ENCODE measurements at places on chromosomes 5 and 9.

DNA sequence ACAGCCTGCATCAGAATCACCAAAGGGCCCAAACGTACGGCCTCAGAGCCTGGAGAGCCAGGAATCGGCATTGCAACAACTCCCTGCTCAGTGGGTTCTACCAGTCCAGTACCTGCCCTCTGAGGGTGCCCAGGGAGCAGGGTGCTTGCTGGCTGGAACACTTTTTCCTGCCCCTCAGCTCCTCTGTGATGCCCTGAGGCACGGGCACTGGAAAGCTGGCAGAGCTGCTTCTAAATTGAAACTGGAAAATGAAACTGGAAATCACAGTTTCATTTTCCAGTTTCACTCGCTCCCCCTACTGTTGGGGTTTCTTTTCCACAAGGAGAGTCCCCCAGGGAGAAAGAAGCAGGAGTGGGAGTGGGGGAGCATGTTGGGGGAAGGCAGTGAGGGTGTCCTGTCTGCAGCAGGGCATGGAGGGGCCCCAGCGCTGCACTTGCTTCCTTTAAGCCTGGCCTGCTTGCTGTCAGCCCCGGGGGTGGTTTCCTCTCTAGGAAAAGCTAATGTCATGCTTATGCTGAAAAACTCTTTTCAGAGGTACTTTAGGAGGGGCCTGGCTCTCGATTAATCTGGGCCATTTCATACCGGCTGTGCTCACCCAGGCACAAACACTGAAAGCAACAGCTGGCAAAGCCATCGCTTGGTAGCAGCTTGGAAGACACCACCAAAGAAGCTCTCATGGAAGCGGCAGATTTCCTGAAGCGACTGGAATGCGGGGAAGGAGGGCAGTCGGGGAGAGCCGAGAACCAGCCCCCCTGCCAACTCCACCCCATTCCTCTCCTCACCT lies 26.2 kb downstream of the IRF1 start:
- DNase-seq: peak; percentile 34

DNA sequence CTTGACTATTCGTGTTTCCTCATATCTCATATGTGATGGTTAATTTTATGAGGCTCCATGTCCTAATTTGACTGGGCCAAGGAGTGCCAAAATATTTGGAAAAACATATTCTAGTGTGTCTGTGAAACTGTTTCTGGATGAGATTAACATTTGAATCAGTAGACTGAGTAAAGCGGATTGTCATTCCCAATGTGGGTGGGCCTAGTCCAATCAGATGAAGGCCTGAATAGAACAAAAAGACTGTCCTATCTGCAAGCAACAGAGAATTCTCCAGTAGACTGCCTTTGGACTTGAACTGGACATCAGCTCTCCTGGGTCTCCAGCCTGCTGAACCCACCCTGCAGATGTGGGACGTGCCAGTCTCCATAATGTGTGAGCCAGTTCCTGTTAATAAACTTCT lies 13.5 kb upstream of the SLCO4C1 start:
- no peak for DNase-seq

DNA sequence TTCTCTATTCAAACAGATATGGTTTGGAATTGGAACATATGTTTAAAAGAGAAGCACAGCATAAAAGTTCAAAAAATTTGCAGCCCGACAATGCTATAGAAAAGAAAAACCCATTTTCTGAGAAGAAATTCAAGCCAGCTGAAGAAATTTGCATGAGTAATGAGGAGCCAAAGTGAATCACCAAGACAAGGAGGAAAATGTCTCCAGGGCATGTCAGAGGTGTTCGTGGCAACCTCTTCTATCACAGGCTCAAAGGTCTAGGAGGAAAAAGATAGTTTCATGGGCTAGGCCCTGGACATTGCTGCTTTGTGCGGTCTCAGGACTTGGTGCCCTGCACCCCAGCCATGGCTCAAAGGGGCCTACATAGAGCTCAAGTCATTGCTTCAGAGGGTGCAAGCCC lies 134.8 kb upstream of the ADAMTS16 start:
- no peak for DNase-seq

GRCh38 chr9:112860451-112860850 lies 30.2 kb downstream of the SLC46A2 start:
- DNase-seq: no peak

GRCh38 chr9:126293522-126293889 lies 33.1 kb upstream of the MVB12B start:
- DNase-seq: no peak
